Right atrium auricular region (tissue), 2 donors: ENCODE measurements at places on chromosomes 13 and 19.

DNA sequence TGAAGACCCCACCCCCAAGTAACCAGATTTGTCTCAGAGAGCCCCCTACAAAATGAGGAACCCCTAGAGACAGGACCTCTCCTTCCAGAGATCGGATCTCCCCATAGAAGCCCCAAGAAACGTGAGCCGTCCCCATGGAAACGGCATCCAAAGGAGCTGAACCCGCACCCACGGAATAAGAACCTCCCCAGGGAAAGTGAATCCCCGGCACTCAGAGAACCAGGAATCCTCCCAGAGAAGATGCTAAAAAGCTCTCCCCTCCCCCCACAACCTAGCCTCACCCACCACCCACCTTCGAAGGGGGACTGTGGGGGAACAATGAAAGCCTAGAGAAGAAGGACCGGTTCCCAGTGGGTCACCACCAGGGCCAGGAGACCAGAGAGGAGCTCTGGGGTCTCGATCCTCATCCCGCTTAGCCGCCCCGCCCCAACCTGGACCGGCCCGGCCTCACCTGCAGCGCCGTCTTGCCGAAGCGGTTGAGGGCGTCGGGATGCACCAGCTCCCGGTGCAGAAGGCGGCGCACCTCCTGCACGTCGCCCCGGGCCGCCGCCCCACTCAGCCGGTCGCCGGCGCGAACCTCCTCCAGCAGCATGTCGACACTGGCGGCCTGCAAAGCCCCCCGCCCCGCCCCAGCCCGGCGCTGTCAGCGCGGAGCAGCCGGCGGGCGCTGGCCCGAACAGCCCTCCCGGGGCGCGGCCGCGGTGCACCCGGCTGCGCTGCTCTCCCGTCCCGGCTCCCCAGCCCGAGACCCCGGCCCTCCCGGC is 535 bp downstream of the CDKN2D start:
- no peaks in the 10 kb centered on the region for H3K27me3 ChIP-seq
- peak overlapping the region; percentile 56 for H3K4me3 ChIP-seq
- no peaks in the 10 kb centered on the region for H3K36me3 ChIP-seq

DNA sequence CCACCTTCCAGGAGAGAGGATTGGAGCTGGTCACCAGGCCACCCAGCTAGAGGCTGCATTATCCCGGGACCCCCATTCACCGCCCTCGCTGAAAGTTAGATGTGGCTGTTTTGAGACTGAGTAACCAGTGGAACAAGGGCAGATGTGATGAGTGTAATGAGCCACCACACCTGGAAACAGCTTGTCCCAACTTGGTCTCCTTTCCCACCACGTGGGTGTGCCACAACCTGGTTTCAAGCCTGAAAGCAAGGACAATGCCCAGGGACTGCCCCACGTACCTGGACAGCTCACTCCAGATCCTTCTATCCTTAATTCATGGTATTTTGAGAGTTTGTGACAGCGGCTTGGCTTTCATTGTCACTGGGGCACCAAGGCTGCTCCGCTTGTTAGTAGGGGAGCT is 7.0 kb downstream of the LGI4 start:
- no peak for DNase-seq
- H3K4me3 ChIP-seq = no peak overlapping the region
- no peaks in the 10 kb centered on the region for H3K4me1 ChIP-seq

- no peak overlapping the region for H3K27ac ChIP-seq
- no peak for DNase-seq
- H3K27me3 ChIP-seq = no peaks in the 10 kb centered on the region
- H3K4me3 ChIP-seq = no peak overlapping the region
- no peaks in the 10 kb centered on the region for H3K36me3 ChIP-seq
These were observed 583.7 kb downstream of the SLITRK1 start for GRCh38 chr13:83298617-83299016.

- DNase-seq = no peak
- H3K4me1 ChIP-seq = peaks cover 20% of the 10 kb centered on the region
- H3K36me3 ChIP-seq = peaks cover 4% of the 10 kb centered on the region
- peak overlapping the region; percentile 92 for H3K4me3 ChIP-seq
- no peaks in the 10 kb centered on the region for H3K27me3 ChIP-seq
- H3K27ac ChIP-seq = peak overlapping the region; percentile 14
These were observed 1.5 kb downstream of the TCF3 start for GRCh38 chr19:1650650-1651567.
